ENCODE measurements at places on chromosomes 16 and 17. TPM values are rescaled to one million over a fixed set of nuclear protein-coding genes. Genes with fewer than 3 reads are reported as not detected.

Gene KRTAP1-3
- not detected for total RNA-seq

Gene RBFOX1
- not detected for total RNA-seq

Gene NPIPB13
- 0.62 TPM for total RNA-seq

Gene USB1
- 81.0 TPM for total RNA-seq

Gene CCL13
- not detected for total RNA-seq

Gene RNF222
- not detected for total RNA-seq

Gene TMEM235
- not detected for total RNA-seq

Gene TPPP3
- 7.5 TPM for total RNA-seq

Gene PRKCB
- total RNA-seq, result 0.25 TPM

Gene CCL8
- not detected for total RNA-seq

Gene ITGAX
- 0.89 TPM for total RNA-seq

Gene CTRB2
- total RNA-seq, result not detected

Gene KRTAP4-1
- total RNA-seq, result not detected

Gene RCVRN
- not detected for total RNA-seq

Gene SLFN14
- total RNA-seq, result not detected

Gene FA2H
- total RNA-seq, result 27.5 TPM

Gene ACSM2B
- total RNA-seq, result not detected

Gene CCL4
- not detected for total RNA-seq

Gene SLC6A2
- total RNA-seq, result not detected

Gene TMIGD1
- total RNA-seq, result not detected

Gene EPN2
- total RNA-seq, result 54.0 TPM

Gene HBQ1
- 4.3 TPM for total RNA-seq

Gene PTX4
- 0.14 TPM for total RNA-seq

Gene CDH5
- total RNA-seq, result 0.15 TPM

Gene TMEM238L
- total RNA-seq, result not detected

Gene SPN
- total RNA-seq, result not detected
